ENCODE measurements at places on chromosomes 7 and 10. TPM values are rescaled to one million over a fixed set of nuclear protein-coding genes. Genes with fewer than 3 reads are reported as not detected.

The EN2 gene
- total RNA-seq, result not detected

The MYO1G gene
- under 0.01 TPM for total RNA-seq

The COL28A1 gene
- 0.52 TPM for total RNA-seq

The ADCY1 gene
- 0.43 TPM for total RNA-seq

Measured in articular chondrocyte of knee joint (primary cell).